CD4-positive, alpha-beta T cell treated with Interleukin-4 for 1 hour (primary cell): ENCODE measurements at places on chromosomes 3 and 15.
A peak's percentile ranks its signal among the peaks of the same experiment; 100 is the strongest.

DNA sequence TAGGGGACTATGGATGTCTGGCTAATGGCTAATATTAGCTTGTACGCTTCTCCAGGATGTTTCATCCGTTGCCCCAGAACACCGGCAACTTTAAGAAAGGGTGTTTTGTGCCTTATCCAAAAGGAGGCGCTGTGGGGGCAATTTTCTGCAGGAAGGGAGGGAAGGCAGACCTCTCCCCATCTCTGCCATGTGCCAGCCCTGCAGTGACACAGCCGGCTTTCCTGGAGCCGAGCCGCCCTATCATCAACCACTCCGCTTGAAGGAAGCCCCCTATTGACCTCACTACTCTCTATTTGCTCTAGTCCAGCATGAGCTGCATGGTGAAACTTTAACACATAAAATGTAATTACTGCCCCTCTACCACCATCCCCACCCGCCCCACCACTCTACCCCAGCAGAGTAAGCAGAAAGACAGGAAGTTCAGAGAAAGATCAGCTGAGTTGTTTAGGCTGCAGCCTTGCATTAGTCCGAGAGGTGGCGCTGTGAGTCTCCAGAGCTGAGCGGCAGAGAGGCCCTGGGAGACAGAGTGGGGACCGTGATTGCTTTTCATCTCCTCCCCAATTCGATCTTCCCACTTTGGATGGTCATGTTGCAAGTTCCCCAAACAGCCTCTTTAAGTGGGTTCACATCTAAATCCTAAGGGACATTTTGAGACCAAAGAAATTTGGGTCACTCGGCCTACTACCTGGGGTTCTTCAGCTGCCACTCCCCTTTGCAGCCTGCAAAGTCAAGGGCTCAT is 24.5 kb upstream of the RAD18 start:
- peak; percentile 46 for DNase-seq

DNA sequence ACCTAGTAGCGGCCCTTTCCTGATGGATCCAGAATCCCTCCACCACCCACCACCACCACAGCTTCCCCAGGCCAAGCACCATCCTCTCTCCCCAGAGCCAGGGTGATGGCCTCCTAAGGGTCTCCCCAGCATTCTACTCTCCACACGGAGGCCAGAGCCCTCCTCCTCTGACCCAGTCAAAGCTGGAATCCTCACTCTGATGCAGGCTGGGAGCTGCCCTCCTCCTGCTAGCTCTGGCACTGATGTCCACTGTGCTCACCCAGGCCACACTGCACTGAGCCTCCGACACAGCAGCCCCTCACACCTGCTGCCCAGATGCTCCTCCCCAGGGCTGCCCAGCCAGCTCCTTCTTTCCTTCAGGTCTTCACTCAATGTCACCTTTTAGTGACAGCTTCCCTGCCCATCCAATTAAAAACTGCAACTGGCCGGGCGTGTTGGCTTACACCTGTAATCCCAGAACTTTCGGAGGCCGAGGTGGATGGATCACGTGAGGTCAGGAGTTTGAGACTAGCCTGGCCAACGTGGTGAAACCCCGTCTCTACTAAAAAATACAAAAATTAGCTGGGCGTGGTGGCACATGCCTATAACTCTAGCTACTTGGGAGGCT is 21.0 kb downstream of the XXYLT1 start:
- no peak for DNase-seq

DNA sequence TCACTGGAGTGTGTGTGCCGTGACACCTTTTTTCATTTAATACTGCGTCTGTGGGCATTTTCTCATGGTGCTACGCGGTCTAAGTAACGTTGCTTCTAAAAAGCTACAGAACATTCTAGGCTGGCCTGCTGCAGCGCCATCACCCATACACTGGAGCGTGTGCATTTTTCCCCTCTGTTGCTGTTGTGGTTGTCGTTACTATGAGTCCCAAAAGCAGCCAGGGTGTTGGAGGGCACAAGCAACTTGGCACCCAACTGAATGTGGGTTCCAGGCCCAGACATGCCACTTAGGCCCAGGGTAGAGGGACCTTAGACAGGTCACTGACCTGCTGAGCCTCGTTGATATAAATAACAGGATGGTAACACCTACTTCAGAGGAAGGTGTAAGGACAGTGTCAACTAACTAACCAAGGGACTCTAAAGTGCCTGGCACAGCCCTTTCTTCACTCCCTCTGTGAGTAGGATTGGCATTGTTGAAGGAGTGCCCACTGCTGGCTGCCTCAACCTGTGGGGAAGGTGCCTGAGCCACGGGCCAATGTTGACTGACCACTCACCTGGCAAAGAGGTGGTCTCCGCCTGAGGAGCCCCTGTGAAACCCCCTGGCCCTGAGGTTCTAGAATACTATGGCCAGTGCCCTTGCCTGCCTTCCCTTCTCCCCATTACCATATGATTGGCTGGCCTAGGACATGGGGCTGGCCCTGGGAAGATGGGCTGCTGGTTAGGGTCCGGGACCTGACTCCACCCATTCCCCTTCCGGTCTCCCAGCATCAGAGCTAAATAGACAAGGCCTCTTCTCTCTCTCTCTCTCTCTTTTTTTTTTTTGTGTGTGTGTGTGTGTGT is 3.5 kb downstream of the CSK start:
- DNase-seq, result peak; percentile 65

- DNase-seq, result no peak
Measured at GRCh38 chr3:163056874-163057497, 1560.4 kb downstream of the OTOL1 start.

DNA sequence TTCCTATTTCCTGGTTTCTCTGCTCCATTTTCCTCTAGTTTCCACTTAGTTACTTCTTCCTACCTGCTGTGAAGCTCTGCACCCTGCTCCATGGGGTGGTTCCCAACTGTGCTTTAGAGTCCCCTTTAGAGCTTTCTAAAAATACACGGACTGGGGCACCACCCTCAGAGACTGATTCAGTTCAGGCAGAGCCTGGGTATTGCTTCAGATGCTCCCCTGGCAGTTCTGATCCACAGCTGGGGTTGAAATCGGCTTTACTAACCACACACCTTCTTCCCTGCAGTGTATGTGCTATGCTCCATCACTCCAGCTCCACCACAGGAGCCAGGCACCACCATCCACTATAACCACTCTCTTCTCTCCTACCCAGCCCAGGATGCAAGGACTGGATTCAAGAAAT is 12.6 kb downstream of the ANP32A start:
- DNase-seq, result no peak

DNA sequence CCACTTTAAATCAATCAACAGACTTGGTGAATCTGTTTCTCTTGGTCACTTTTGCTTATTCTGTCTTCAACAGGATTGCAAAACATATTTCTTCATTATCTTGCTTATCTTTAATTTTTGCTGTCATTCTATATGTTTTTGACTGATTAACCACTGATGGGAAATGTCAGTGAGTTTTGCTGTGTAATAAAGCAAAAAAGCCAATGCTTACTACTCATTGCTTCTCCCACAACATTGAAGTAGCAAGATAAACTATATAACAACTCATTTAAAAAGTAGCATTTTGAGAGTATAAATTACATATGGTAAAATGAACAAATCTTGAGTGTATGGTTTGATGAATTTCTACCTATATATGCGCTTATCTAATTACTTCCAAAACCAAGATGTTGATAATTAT is 892 bp downstream of the CD200R1L start:
- DNase-seq, result no peak

DNA sequence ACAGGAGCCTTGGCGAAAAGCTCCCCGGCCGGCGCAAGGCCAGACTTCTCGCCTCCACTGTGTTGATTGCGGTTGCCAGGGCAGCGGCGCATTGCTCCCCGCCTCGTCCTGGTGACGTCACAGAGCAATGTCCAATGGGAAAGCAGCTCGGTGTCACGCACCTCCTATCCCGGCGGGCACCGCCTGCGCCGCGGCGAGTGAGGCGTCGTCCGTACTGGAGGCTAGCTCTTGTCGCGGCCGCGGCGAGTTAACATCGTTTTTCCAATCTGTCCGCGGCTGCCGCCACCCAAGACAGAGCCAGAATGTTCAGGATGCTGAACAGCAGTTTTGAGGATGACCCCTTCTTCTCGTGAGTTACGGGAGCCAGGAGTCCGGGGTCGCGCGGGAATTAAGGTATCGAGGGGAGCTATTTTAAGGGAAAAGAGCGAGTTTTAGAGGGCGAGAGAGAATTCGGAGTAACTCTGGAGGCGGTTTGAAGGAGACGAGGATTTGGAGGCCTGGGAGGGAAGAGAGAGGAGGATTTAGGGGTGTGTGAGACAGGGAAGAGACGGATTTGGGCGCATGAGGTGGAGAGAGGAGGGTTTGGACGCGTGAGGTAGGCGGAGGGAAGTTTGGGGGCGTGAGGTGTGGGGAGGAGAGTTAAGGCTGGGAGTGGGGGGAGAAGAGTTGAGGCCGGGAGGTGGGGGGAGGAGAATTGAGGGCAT is at the start of gene MLF1:
Gene MLF1 (plus strand): TSS at position 196 of the 704 bp plus-strand sequence. CDS start 107 bp downstream, at position 303.
- DNase-seq, result peak; percentile 90

GRCh38 chr3:188082031-188082430 is 71.9 kb upstream of the LPP start:
- no peak for DNase-seq

DNA sequence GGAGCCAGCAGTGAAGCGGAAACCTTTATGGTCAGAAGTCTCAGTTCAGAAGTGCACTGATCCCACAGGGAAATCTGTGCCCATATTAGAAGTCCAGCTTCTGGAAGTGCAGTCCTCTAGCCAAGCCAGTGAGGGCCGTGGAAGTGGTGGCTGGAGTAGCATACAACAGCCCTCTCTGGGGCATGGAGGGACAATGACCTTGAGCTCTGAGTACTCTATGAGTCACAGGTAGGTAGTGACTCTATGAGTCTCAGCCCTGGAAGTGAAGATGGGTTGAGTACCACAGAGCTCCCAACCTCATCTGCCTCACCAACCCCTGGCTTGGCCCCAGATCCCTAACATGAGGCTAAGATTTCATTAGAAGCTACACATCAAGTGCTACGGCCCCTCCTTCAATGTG is 205.9 kb upstream of the PPP2R3A start:
- DNase-seq, result no peak

DNA sequence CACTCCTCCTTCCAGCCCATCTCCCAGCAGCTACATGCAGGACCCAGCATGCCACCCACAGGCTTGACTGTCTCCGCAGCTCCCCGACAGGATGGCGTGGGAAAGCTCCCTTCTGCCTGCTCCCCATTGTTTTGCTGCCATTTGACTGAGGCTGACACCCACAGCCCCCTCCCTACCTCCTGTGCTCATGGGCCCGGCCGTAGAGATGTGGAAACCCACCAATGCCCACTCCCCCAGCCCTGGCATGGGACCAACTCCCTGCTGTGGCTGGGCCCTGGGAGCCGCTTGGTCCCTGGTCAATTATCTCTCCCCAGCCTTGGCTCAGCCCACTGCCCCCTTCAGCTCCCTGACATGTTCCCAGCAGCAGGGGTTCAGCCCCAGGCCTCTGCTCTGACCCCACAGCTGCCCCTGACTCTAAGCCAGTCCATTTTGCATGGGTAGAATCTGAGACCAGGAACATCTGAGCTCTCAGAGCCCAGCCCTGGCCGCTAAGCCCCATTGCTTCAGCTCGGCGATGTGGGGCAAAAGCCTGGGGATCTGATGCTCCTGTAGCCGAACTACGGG is 8.2 kb downstream of the C3orf22 start:
- DNase-seq, result no peak

GRCh38 chr3:183918178-183918577 is 33.5 kb upstream of the PARL start:
- DNase-seq, result no peak

DNA sequence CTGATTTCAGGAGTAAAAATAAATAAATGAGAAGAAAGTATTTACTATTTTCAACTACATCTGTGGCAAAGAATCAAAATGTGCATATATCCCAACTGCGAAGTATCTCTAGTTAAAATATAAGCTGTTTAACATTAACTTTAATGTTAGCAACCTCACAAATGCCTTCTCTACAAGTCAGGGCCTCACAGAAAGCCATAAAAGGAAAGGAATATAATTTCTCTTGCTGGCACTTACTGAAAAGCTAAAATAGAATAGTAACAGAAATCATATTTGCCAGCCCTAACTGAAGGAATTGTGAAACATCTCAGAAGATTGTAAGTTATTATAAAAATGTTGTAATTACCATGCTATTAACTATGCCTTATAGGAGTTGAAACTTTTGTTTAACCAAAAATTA is 65.1 kb upstream of the MBNL1 start:
- no peak for DNase-seq

- DNase-seq, result no peak
Measured at GRCh38 chr3:50236484-50237132, 604 bp downstream of the GNAI2 start.

GRCh38 chr3:58296269-58296668 is 9.8 kb upstream of the RPP14 start:
- DNase-seq, result no peak

- no peak for DNase-seq
Measured at GRCh38 chr3:14252321-14253021, 73.9 kb downstream of the LSM3 start.

DNA sequence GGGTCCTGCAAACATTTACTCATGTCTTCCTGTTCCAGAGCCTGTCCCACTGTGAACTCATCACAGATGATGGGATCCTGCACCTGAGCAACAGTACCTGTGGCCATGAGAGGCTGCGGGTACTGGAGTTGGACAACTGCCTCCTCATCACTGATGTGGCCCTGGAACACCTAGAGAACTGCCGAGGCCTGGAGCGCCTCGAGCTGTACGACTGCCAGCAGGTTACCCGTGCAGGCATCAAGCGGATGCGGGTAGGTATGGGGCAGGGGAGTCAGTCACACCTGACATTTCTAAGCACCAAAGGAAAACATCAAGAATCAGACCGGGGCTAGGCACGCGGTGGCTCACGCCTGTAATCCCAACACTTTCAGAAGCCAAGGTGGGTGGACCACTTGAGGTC is 56.3 kb downstream of the UBP1 start:
- no peak for DNase-seq

DNA sequence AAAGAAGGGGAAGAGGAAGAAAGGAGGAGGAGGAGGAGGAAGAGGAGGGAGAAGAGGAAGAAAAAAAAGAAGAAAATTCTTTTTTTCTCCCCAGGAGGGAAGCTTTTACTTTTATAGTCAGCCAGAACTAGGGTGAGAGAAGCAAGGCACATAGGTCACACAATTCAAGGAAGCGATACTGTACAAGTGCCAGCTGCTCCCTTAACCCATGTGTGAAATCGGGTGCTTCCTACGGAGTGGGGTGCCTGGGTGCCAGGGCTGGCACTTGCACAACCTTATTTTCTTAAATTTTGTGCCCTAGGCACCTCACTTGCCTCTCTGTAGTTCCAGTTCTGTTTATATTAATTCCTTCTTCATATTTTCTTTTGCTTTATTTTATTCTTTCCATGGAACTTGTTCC is 150.4 kb downstream of the LIPC start:
- no peak for DNase-seq

DNA sequence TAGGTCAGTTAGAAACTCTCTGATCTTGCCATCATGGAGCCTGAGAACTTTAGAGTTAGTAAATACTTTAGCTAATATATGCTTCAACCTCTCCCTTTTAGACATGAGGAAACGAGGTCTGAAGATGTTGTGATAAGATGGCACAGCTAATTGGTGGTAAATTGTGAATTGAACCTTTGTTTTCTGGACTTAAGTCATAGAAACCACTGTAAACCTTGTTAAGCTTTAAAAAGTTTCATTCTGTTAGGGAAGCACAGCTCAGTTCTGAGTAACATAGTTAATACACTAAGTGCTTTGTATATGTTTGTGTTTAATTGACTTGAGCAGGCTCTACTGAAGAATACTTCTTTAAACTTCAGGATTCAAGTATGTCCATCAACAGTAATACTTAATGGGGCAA is 108.6 kb downstream of the AKAP13 start:
- DNase-seq, result no peak

- no peak for DNase-seq
Measured at GRCh38 chr15:25090073-25090733, 135.4 kb downstream of the SNRPN start.

GRCh38 chr3:24315971-24316370 is 178.7 kb downstream of the THRB start:
- no peak for DNase-seq

- no peak for DNase-seq
Measured at GRCh38 chr3:55189359-55189801, 261.5 kb upstream of the LRTM1 start.
